ENCODE measurements at places on chromosomes 3 and 15.

DNA sequence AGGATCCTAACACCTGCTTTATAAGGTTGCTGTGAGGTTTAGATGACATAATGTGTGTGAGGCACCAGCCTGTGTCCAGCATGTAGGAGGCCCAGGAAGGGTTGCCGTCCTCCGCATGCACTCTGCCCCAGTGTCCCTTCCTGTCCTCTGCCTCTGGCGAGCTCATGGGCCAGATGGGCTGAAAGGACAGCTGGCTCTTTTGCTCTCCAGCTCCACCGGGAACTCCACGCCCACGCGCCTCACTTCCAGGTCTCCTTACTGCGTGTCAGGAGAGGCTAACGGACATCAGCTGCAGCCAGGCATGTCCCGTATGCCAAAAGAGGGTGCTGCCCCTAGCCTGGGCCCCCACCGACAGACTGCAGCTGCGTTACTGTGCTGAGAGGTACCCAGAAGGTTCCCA is 12.2 kb downstream of the MUC20 start:
- DNase-seq = no peak

- peak; percentile 62 for DNase-seq
These were observed 157.3 kb downstream of the ADAMTS9 start for GRCh38 chr3:64530434-64531049.

DNA sequence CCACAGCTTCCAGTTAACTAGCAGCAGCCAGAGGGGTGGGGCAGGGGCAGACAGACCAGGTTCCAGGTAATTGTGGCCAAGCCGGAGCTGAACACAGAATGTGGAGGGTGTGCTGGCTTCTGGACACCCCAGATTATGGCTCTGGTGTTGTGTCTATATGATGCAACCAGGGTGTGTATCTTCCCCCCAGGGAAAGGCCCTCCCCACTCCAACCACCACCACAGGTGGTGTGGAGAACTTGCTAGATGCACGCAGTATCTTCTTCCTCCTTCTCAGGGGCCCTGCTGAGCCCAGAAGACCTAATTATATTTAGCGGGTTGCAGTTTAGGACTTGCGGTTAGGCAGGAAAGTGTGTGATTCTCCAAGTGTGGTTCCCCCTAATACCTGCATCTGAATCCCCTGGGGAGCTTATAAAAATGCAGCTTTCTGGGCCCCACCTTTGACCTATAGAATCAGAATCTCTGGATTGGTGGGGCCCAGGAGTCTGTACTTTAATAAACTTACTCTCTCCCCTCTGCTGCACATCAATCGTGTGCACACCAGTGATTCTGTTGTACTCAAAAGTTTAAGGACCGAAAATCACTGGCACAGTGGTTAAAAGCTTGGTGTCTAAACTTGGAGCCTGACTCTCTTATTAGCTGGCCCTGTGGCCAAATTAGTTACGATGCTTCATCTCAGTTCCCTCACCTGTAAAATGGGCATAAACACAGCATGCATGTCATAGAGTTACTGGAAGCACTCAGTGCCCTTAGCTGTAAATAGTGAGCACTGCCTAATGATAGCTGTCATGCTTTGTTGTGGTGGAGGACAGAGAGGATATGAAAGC is 379.1 kb upstream of the PROK2 start:
- DNase-seq = no peak

- no peak for DNase-seq
These were observed 48.9 kb downstream of the TLE3 start for GRCh38 chr15:70048578-70049514.

GRCh38 chr3:100087198-100087597 is 27.1 kb downstream of the FILIP1L start:
- peak; percentile 73 for DNase-seq

DNA sequence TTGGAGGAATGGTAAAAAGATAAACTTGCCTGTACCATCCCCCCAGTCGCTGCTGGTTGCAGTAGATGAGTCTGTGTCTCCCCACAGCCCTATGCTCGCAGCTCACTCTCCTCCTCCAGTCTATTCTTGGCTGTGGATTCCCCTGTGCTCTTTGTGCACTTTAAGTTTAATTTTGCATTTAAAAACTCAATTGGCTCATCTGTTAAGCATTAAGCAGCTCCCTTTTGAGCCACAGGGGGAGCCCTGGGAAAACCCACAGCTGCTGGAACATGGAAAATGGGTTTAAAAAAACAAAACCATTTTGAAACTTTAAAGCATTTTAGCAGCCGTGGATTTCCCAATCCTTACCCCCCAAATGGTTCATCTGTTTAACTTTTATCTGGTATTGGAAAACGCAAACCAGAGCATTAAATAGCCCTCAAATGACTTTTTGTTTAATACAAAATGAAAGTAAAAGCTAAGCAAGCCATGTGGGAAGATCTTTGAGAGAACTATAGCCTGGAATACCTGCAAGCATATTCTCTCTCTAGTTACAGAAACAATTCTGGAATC is 536.9 kb downstream of the ZIC1 start:
- DNase-seq = peak; percentile 86

GRCh38 chr15:70417535-70417934 is 319.8 kb upstream of the TLE3 start:
- no peak for DNase-seq

- no peak for DNase-seq
These were observed 1018.6 kb downstream of the TUSC7 start for GRCh38 chr3:117728226-117728625.

DNA sequence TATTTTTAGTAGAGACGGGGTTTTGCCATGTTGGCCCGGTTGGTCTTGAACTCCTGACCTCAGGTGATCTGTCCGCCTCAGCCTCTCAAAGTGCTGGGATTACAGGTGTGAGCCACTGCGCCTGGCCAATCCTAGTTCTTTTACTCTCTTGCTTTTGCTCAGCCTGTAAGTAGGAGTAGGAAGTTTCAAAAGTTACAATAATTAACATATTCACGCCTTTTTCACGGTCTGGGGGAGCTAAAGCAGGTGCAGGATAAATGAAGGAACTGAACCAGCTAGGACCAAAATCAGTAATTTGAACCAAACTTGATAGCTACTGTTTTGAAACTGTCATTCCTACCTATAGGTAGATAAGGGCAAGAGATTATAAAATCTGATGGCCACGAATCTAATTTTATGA is 98.5 kb downstream of the CACNA1D start:
- DNase-seq = no peak

DNA sequence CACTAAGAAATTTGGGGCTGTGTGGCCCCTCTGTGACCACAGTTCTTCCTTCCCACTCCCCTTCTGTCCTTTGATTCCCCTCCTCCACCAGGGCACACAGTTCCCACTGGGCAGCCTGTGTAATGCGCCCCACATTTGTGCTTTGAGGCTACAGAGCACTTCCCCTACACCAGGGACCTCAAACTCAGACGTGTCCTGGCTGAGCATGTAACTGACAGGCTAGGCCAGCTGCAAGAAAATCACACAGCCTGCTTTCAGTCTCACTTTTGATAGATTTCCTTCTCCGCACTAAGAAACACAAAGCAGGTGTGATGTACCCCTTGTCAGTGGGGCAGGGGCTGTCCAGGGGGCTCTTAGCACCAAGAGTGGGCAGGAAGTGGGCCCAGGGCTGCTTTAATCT is 29.6 kb downstream of the PRKCD start:
- DNase-seq = no peak

DNA sequence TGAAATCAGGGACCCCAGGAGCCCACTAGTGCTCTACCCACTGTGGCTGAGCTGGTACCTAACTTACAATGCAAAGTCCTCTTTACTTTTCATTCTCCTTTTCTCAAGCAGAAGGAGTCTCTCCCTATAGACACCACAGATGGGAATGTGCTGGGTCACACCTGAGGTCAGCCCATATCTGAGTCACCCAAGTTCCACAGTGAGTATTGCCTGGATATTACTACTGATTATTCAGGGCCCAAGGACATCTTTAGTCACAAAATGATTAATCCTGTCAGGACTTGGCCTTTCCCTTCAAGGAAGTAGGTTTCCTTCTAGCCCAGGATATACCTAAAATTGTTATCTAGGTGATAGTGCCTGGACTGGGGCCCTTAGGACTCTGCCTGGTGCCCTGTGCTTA is 1305.2 kb downstream of the SI start:
- peak; percentile 72 for DNase-seq

- DNase-seq = peak; percentile 76
These were observed 131.6 kb downstream of the CHCHD6 start for GRCh38 chr3:126835472-126836219.

- DNase-seq = no peak
These were observed 11.4 kb upstream of the PRSS50 start for GRCh38 chr3:46729038-46729437.

- no peak for DNase-seq
These were observed 29.0 kb upstream of the FURIN start for GRCh38 chr15:90839187-90840071.

DNA sequence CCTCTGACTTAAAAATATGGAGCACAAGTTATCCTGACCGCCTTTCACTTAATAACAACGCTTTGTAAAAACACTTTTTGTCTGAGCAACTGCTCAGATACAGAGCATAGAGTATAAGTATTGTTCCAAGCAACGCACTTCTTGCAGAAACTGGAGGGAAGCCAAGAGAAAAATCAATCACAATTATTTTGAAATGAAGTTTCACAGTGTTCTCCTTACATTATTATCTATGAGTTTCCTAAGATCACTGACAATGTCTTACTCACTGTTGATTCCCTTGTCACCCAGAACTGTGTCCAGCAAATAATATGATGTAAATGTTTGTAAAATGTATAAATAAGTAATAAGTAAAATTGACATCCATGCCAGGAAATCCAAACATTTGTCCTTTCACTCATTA is 184.6 kb upstream of the GPR149 start:
- no peak for DNase-seq

DNA sequence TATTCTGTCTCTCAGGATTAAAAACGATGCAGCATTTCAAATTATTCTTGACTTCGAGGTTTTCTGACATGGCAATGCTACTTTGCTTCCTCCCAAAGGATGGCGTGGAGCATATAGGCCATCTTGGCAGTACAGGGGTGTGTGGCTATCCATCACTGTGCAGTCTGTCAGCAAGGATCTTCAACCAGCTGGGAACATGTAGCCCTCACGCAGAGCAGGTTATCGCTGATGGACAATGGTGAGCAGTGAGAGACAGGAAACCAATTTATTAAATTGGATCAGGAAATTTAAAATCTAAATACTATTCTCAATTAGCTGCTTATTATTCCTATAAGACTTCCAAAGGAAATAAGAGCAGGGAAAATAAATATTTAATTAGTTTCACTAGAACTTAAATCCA is 615.3 kb downstream of the OTOL1 start:
- DNase-seq = no peak

DNA sequence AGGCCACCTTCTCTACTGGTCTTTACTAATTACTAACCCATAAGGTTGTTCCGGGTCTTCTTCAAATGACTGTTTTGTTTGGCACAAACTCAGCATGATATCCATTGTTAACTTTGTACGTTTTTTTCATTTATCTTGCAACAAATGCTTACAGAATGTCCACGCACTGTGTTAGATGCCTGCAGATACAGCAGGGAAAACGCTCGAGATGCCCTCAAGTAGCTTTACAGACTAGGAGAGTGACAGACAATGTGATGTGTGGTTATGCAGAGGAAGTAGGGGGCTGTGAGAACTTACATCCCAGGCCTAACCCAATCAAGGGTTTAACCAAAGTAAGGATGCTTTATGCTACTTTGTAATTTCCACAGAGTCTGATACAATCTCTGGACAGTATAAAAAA is 949 bp upstream of the RFC4 start:
- DNase-seq = no peak

- no peak for DNase-seq
These were observed 195.3 kb downstream of the CDIN1 start for GRCh38 chr15:36774765-36775164.

DNA sequence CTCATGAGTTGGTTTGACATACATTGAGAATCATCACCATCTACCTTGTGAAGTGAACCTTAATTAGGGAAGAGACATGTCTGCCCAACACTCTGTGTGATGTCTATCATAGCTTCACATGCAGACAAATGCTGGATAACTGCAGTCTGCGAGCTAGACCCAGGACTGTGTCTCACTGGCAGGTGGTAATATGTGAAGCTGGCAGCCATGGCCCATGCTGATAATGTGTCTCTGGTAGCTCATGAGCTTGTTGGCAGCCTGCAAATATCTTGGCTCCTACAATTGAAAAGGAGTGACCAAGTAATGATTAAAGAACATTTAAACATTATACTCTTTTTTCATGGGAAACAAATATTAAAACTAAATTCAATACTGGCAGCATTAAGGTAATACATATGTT is 234.8 kb downstream of the CHST2 start:
- DNase-seq = no peak

- DNase-seq = no peak
These were observed 406.9 kb downstream of the NR2F2 start for GRCh38 chr15:96737408-96737807.

- no peak for DNase-seq
These were observed 549.5 kb upstream of the ARRDC4 start for GRCh38 chr15:97410897-97411575.

DNA sequence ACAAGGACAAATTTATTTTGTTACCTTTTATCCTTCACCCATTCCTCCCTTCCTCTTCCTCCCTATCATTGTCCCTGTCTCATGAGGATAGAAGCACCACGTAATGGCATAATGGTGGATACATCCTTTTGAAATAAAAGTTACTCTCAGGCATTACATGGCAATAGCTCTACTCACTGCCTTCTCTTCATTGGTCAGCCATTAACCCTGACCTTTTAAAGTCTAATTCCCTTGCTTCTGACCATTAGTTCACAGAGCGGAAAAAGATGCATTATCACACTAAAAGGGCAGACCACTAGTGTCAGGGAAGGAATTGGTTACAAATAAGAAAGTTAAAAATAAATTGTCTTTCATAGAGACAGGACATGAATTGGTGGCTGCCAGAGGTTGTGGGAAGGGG is 54.6 kb upstream of the EIF1B start:
- DNase-seq = no peak

DNA sequence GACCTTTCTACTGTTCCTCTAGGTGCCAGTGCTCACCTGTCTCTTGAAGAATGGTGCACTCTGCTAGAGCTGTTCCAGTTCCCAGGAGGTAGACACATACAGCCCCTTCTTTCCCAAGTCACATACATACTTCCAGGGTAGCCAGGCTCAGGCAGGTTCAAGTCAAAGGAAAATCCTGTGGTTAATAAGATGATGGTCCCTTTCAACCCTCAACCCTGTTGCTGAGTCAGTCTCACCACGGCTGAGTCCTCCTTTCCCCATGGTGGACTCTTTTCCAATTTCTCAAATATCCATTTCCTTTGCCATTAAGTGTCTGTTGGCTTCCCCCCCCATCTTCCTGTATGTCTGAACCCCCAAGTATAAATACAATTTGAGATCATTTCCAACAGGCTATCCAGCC is 56.1 kb upstream of the ACAN start:
- DNase-seq = no peak

Data from ELR (cell line).